Renal cortex interstitium (tissue), 15 donors: ENCODE measurements at places on chromosomes 4 and X.

- no peak for DNase-seq
Observed at GRCh38 chr4:89022426-89023128, 34.4 kb downstream of the FAM13A start.

DNA sequence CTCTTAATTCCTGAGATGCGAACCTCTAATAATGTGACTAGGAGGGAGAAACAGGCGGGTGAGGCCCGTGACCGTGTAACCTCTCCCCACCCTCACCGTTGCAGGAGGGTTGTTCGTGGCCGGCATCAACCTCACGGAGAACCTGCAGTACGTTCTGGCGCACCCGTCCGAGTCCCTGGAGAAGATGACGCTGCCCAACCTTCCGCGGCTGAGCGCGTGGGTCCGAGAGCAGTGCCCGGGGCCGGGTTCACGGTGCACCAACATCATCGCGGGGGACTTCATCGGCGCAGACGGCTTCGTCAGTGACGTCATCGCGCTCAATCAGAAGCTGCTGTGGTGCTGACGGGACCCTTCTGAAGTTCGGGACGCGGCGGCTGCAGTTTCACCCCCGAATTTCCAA, 17.8 kb downstream of the PLCXD1 start:
- DNase-seq = no peak

DNA sequence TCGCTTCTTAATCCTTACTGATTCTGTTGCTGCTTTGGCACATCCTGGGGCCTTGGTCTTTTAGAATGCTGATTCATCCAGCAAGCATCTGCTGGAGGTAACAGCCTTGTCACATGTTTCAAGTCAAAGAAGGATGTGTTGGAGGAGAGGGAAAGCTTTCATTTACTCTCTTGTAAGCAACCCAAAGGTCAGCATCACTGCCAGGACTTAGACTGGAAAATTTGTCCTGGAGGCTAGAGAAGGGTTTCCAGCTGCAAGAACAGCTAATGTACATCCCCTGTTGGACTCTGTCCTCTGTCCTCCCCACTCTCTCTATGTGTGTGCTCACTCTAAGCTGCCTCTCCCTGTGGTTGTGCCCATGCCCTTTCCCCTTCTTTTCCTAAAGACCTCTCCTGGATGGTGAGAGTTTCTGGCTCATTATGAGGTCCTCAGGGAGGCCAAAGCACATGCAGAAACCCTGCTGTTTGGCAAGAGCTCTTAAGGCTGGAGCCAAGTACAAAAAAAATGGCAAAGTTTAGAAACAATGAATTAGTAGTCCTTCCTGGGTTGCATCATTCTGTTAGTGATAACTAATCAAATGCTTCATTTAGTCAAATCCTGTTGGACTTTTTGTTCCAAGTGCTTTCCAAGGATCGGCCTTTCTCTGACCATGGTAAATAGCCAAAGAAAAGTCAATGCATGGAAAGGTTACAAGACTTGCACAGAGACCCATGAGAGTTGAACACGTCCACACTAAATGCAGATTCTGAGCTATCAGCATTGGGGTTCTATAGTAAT, 13.4 kb upstream of the SRPX start:
- DNase-seq = no peak

GRCh38 chr4:1748465-1748995, 27.2 kb downstream of the TACC3 start:
- no peak for DNase-seq

GRCh38 chrX:14095702-14096101, 66.0 kb upstream of the GEMIN8 start:
- peak; percentile 24 for DNase-seq

GRCh38 chr4:26407476-26407875, 82.8 kb downstream of the CCKAR start:
- DNase-seq = no peak

- no peak for DNase-seq
Observed at GRCh38 chr4:118120120-118120760, 86.0 kb downstream of the NDST3 start.

- peak; percentile 48 for DNase-seq
Observed at GRCh38 chr4:78057600-78058550, 752 bp downstream of the FRAS1 start.

DNA sequence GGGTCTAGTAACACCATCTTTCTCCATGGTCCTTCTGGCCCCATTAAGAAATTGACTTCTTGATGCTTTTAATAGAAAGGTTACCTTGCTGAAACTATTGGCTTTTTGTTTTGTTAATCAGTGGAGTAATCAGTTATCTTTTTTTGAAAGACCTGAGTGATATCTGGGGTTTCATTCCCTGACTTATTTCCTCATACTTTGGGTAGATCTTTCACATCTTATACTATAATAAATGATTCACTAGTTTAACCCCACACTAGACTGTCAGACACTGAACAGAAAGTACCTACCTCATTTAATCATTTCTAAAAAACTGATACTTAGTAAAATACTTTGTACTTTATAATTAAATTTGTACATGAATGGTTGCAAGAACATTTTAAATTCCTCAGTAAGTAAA, 1021.1 kb downstream of the STIM2 start:
- no peak for DNase-seq

- no peak for DNase-seq
Observed at GRCh38 chr4:84324303-84325245, 174.5 kb downstream of the NKX6-1 start.
